G401 (cell line): ENCODE measurements at places on chromosomes 4 and X. TPM values are rescaled to one million over a fixed set of nuclear protein-coding genes. Genes with fewer than 3 reads are reported as not detected.
A peak's percentile ranks its signal among the peaks of the same experiment; 100 is the strongest.

- no peak for DNase-seq
These were observed 589.9 kb downstream of the PCDH19 start for GRCh38 chrX:99820197-99820596.

DNA sequence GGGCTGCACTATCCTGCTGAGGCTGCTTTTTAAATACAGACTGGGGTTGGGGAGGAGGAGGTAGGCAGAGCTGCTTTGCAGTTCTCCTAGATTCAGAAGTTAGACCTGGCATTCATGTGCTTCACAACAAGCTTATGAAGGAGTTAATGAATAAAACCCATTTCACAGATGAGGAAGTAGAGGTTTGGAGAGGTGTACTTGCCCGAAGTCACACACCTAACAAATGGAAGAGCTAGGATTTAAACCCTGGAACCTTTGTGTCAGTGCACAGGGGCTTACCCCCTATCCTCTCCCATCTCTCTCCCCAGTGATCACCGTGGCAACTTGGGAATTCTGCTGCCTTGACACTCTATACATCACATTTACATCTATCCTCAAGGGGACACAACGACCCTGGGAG is 3.6 kb upstream of the MTM1 start:
- no peak for DNase-seq

- DNase-seq = no peak
These were observed 34.2 kb downstream of the PLAC1 start for GRCh38 chrX:134624046-134624430.

GRCh38 chr4:106034751-106035150 is 139.5 kb downstream of the NPNT start:
- DNase-seq = no peak

GRCh38 chrX:55099162-55099561 is 10.3 kb downstream of the PAGE2 start:
- DNase-seq = no peak

- no peak for DNase-seq
These were observed 13.1 kb upstream of the FAM13A start for GRCh38 chr4:89070041-89070440.

GRCh38 chr4:26071688-26072087 is 157.7 kb downstream of the SMIM20 start:
- no peak for DNase-seq

GRCh38 chr4:31530555-31530954 is 810.4 kb downstream of the PCDH7 start:
- no peak for DNase-seq

DNA sequence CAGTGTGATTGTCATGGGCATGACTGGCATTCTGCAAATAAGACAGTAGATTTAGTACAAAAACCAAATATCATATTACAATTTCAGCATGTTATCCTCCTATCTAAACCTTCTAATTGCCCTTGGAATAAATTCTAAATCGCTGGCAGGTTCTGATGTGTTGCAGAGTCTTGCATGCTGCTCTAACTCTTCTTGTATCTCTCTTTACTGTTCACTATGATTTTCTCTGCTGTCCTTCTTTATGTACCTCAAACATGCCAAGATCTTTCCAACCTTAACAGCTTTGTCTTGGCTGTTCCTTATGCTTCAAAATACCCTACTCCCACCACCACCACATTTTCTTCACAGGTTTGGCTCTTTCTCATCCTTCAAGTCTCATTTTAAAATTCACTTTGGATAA is 43.0 kb upstream of the KCNIP4 start:
- peak; percentile 6 for DNase-seq

Gene DGKQ
- total RNA-seq = 11.0 and 12.9 TPM in 2 replicates

Gene CASP3
- total RNA-seq = 50.4 and 63.7 TPM in 2 replicates

Gene SPANXB1
- not detected in 2 replicates for total RNA-seq

Gene XAGE2
- not detected in 2 replicates for total RNA-seq

Gene TAF7L
- total RNA-seq = not detected in 2 replicates

Gene MYOZ2
- total RNA-seq = not detected in 2 replicates
